Kidney (tissue), 22 donors: ENCODE measurements at places on chromosomes 6 and 20. TPM values are rescaled to one million over a fixed set of nuclear protein-coding genes. Genes with fewer than 3 reads are reported as not detected.

GRCh38 chr6:23003671-23004467, 434.5 kb downstream of the HDGFL1 start:
- DNase-seq = no peak
- no peaks in the 10 kb centered on the region for H3K4me1 ChIP-seq
- H3K4me3 ChIP-seq = no peak overlapping the region
- no peaks in the 10 kb centered on the region for H3K27me3 ChIP-seq

DNA sequence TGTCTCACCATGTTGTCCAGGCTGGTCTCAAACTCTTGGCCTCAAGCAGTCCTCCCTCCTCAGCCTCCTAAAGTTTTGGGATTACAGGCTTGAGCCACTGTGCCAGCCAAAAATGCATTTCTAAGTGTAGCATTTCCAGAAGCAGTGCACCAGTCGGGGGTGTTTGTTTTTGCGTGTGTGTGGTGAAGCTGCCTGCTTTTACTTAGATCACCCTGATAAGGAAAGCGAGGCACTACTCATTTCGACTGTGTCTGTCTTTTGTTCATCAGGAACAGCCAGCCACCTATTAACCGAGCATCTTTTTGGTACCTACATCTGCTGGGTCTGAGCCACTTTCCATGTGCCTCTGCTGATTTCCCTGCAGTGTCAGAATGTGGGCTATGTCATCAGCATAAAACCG, 18.7 kb downstream of the SIRT5 start:
- no peaks in the 10 kb centered on the region for H3K27me3 ChIP-seq
- no peaks in the 10 kb centered on the region for H3K4me1 ChIP-seq
- no peak overlapping the region for H3K4me3 ChIP-seq
- peaks cover 41% of the 10 kb centered on the region for H3K36me3 ChIP-seq
- no peak for DNase-seq

Gene MRAP2
- 5.0 TPM for total RNA-seq

Gene MOG
- not detected for total RNA-seq

- no peak overlapping the region for H3K27ac ChIP-seq
- H3K36me3 ChIP-seq = no peaks in the 10 kb centered on the region
- peak; percentile 62 for DNase-seq
- peaks cover 10% of the 10 kb centered on the region for H3K27me3 ChIP-seq
Observed at GRCh38 chr20:62707276-62707920, 1.2 kb upstream of the NTSR1 start.

GRCh38 chr6:75424618-75425548, 68.7 kb downstream of the FILIP1 start:
- no peaks in the 10 kb centered on the region for H3K27me3 ChIP-seq
- no peak overlapping the region for H3K4me3 ChIP-seq
- DNase-seq = no peak
- H3K27ac ChIP-seq = no peak overlapping the region
- no peaks in the 10 kb centered on the region for H3K36me3 ChIP-seq

- DNase-seq = peak; percentile 61
- H3K36me3 ChIP-seq = no peaks in the 10 kb centered on the region
- no peaks in the 10 kb centered on the region for H3K27me3 ChIP-seq
Observed at GRCh38 chr6:100257793-100258395, 206.8 kb downstream of the SIM1 start.
